Stimulated activated CD8-positive, alpha-beta memory T cell treated with anti-CD3 and anti-CD28 coated beads, Interleukin-7, amount 100 ng/mL, for 24 hours (primary cell): ENCODE measurements at places on chromosomes 5 and 9.
A peak's percentile ranks its signal among the peaks of the same experiment; 100 is the strongest.

DNA sequence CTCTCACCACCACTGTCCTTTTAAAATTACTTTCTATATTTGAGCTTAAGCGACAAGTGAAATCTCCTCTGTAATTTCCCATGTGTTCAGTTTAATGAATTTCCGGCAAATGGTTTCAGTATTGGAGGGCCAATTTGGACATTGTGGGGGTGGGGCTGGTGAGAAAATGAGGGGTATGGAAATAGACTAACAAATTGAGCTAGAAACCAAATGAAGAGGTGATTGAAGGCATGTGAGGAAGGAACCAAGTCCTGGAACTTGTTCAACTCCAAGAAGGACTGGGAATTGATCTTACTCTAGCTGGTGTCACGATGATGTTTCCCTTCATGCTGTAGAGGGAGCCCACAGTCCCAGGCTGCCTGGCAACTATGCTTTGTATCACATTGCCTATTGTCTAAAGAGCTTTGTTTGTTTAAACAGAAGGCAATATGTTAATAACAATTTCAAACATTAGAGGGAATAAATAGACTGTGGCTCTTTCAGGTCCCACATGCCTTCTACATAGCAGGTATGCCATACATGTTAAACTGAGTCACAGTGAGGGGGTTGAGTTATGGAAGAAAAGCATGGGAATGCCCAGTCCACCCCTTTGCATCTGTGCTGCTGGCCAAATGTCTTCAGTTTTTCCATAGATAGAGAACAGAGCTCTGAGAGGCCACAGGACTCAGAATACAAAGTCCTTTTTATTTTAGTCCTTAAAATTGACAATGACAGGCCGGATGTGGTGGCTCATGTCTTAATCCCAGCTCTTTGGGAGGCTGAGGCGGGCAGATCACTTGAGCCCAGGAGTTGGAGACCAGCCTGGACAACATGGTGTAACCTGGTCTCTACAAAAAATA, 25.0 kb upstream of the MATR3 start:
- DNase-seq: no peak

- no peak for DNase-seq
Measured at GRCh38 chr9:13900449-13900848, 413.5 kb downstream of the NFIB start.

DNA sequence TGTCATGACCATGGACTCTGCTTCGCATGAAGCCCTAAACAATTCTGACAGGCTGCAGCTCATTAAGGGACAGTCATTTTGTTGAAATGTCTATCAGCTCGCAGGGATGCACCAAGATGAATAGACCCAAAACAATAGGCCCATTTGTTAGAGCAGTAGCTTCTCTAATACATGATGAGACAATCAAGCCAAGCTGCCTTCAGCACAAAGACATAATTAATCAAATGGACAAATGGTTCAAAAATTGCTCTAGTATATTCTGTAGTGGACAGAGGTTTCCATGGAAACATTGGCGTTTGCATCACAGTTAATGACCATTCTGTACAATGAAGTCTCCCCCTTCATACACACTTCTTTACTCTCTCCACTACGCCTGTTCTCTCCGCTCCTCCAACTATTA, 274.6 kb downstream of the ANXA1 start:
- DNase-seq: no peak

- DNase-seq: no peak
Measured at GRCh38 chr5:43038496-43038989, 1.6 kb downstream of the ANXA2R start.

GRCh38 chr9:83778164-83778563, 39.4 kb downstream of the GKAP1 start:
- DNase-seq: no peak

DNA sequence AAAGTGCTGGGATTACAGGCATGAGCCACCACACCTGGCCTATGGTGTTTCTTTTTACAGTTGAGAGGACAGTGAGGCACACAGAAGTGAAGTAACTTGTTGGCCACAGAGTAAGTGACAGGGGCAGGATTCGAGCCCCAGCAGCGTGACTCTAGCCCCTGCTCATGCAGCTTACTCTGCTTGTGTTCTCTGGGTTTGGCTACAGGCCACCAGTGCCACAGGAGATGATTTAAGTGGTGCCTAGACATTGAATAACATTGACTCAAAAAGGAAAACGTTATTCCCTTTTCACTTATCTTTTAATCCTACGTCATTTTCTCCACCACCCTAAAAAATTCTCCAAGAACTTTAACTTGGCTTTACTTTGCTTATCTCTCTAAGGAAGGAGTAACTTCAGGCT, 61.4 kb downstream of the SNX24 start:
- no peak for DNase-seq

GRCh38 chr5:3715062-3715461, 119.4 kb downstream of the IRX1 start:
- no peak for DNase-seq

- no peak for DNase-seq
Measured at GRCh38 chr9:126331964-126332748, 5.5 kb downstream of the MVB12B start.

GRCh38 chr5:31944684-31945445, 229.3 kb downstream of the GOLPH3 start:
- DNase-seq: no peak

GRCh38 chr9:83934569-83935275, 13.5 kb upstream of the KIF27 start:
- DNase-seq: no peak

- no peak for DNase-seq
Measured at GRCh38 chr5:132764051-132764450, 13.0 kb downstream of the SEPTIN8 start.

- no peak for DNase-seq
Measured at GRCh38 chr5:97476852-97477534, 293.9 kb upstream of the RIOK2 start.

- no peak for DNase-seq
Measured at GRCh38 chr9:18806232-18807080, 226.6 kb downstream of the SAXO1 start.

- no peak for DNase-seq
Measured at GRCh38 chr5:15463231-15463980, 36.6 kb upstream of the FBXL7 start.

GRCh38 chr5:127645300-127645726, 3.6 kb upstream of the CTXN3 start:
- DNase-seq: no peak

DNA sequence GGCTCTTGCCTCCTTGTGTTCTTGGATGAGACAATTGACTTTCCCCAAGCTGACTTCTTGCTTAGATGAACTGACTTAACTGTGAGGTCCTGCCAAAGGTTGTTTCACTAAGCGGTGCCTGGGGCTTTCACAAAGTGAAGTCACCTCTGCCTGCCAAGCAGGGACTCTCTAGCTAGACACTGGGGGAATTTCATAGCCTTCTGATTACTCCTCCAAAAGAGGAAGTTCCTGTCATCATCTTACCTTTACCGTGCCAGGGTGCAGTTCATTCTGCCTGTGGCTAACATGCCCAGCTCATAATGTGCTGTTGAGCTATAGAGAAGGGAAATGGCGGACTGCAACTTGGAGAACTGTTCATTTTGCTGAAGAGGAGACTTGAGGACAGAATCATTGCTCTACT, 472.0 kb upstream of the WWC1 start:
- no peak for DNase-seq

- no peak for DNase-seq
Measured at GRCh38 chr5:125199968-125200865, 453.8 kb upstream of the ZNF608 start.

DNA sequence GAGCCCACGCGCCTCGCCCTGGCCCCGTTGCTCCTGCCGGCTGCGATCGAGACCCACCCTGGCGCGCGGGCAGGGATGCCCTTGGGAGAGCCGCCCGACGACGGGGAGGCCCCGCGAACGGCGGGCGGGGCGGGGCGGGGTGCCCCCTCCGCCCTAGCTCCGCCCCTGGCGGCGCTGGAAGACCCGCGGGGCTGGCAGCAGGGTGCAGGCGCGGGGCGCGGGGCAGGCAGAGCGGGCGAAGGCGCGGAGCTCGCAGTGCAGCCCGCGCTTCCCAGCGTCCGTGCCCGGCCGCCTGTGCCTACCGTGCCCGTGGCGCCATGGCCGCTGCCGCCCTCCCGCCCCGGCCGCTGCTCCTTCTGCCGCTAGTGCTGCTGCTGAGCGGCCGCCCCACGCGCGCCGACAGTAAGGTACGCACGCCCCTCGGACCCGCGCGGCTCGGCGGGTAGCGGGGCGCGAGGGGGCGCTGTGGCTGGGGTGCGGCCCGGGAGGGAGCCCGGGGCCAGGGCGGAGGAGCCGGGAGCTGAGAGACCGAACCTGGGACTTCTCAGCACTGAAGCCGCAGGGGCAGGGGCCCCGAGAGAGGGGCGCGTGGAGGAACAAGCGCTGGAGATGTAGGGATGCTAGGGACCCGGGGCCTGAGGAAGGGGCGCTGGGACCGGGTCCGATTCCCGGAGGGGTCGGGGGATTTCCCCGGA, at the start of gene OLFML2A:
TSS of gene OLFML2A (plus strand) at position 180 of the 695 bp plus-strand sequence. CDS start at position 318, 138 bp downstream.
- DNase-seq: no peak

GRCh38 chr9:109440117-109440515, 58.0 kb downstream of the PTPN3 start:
- DNase-seq: no peak

DNA sequence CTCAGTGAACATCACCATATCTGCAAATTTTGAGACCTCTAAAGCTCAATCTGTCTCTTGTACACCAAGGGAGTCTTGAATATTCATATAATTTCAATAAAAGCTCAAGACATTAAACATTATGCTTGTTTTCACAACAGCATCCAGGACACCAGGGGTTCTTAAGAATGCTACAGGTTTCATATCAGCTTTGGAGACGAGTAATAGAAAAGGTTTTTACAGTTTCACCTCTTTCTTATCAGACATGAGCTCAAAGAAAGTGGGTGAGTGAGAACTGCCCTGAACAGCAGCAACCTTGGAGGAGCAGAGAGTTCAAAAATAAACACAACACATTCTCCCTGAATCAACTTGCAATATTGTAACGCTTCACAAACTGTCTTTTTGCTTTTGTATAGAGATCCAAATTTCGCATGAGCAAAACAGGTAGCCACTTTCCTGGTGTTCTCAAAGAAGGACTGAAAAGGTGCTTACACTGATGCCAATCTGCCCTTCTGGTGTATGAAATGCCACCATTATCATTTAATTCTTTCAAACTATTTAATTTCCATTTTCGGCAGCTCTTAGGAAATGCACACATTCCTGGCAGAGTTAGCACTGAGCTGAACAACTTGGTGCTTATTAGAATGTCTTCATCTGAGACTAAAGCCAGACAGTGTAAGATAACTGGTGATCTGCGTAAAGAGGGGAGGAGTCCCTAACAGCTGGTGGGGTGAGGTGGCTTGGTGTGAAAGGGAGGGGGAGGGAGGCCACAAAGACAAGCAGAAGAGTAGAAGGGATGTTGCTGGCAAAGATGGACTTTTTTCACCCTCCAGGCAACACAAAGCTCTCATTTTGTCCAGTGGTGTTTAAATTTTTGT, 535.3 kb downstream of the PDE4D start:
- DNase-seq: no peak

GRCh38 chr9:75451505-75451904, 363.2 kb downstream of the OSTF1 start:
- no peak for DNase-seq

GRCh38 chr9:134333234-134333873, 7.1 kb downstream of the RXRA start:
- no peak for DNase-seq

DNA sequence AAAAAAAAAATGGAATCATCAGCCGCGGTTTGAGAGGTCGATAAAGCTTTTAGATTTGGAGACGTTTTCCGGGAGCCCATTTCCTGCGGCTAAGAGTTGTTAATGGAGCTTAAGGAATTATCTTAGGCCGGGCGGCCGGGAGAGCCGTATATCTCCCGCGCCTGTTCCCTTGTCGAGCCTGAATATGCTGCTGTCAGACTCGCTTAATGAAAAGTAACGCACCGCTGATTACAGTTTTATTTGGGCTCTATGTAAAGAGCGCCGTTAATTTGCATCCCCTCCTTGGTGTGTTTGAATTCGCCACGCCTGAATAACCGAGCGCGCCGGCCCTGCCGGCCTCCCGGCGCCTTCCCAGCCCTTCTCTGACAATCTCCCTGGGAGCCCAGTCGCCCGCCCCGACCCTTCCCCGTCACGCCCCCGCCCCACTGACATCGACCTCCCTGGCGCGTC, 7.9 kb downstream of the IRX4 start:
- no peak for DNase-seq

- DNase-seq: no peak
Measured at GRCh38 chr9:31030741-31031202, 1353.7 kb upstream of the ACO1 start.

GRCh38 chr5:148482697-148483462, 99.1 kb downstream of the FBXO38 start:
- peak; percentile 29 for DNase-seq

- no peak for DNase-seq
Measured at GRCh38 chr9:72453797-72454196, 67.6 kb upstream of the TMC1 start.

GRCh38 chr9:82183181-82183860, 194.7 kb downstream of the SPATA31D1 start:
- DNase-seq: no peak

DNA sequence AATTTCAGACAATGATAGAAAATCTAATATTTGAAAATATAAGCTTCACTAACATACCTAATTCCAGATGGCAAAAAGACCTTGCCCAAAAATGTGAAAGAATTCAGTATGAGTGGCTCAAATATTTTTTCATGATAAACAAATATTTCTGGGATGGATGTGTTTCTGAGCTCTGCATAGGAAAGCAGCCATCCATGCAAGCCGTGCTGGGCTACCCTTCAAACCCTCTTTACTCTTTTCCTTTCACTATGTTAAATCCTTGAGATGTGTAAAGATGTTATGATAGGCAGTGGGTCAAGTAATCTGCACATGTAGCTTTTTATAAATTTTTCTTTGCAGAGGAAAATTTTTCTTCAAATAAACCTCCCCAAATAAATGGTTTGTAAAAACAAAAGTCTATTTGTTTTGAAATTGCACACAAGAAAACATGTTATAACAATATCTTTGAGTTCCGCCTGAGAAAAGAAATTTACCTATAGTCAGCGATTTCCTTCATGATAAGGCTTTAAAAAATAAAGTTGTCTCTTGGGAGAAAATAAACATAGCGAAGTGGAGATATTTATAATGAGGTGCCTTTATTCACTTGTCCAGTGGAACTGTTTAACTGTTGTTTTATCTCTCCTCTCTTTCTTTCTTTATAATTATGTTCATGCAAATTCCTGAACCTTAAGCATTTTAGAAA, 154.3 kb upstream of the PITX1 start:
- DNase-seq: no peak

DNA sequence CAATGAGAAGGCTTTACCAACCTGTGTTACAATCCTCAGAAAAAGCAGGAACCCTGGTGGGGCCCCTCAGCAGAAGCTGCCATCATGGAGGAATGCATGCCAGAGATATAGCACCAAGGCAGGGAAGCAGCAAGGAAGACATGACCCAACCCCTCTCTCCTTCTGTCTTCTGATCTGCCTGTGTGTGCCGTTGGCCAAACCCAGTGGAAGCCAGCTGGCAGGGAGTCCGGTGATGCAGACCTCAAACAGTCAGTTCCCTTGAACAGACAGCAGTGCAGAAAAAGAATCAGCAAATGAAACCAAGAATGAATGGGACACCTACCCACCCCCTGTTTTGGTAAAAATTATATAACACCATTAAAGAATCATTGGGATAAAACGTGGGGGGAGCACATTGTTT, 234.2 kb downstream of the ZNF608 start:
- DNase-seq: no peak

GRCh38 chr9:79054500-79054899, 517.3 kb upstream of the TLE4 start:
- no peak for DNase-seq

- no peak for DNase-seq
Measured at GRCh38 chr5:94469894-94470329, 148.5 kb downstream of the KIAA0825 start.
